ENCODE measurements at places on chromosomes 3 and 15. TPM values are rescaled to one million over a fixed set of nuclear protein-coding genes. Genes with fewer than 3 reads are reported as not detected.

ACKR4 gene
- total RNA-seq = not detected

FBXO40 gene
- total RNA-seq = under 0.01 TPM

GOLGA6D gene
- total RNA-seq = not detected

SPATA12 gene
- 0.48 TPM for total RNA-seq

SETD5 gene
- total RNA-seq = 49.1 TPM

WDR49 gene
- not detected for total RNA-seq

STRIT1 gene
- total RNA-seq = not detected

DNAJB11 gene
- 93.5 TPM for total RNA-seq

CNTN6 gene
- 0.34 TPM for total RNA-seq

XPC gene
- 34.9 TPM for total RNA-seq

SCAANT1 gene
- total RNA-seq = not detected

TMEM40 gene
- 7.9 TPM for total RNA-seq

CYP8B1 gene
- total RNA-seq = not detected

NSMCE3 gene
- total RNA-seq = 18.3 TPM

SCN11A gene
- 0.27 TPM for total RNA-seq

DPP8 gene
- total RNA-seq = 27.2 TPM

SLC28A2 gene
- total RNA-seq = not detected

ITIH4 gene
- total RNA-seq = 0.13 TPM

CHRFAM7A gene
- 8.5 TPM for total RNA-seq

SPATA16 gene
- not detected for total RNA-seq

PLA2G4B gene
- 3.4 TPM for total RNA-seq

SEMA6D gene
- 1.7 TPM for total RNA-seq

TNNC1 gene
- 1.4 TPM for total RNA-seq

PRSS50 gene
- total RNA-seq = 0.29 TPM

SLC51B gene
- total RNA-seq = not detected

APOD gene
- not detected for total RNA-seq

NCK1 gene
- 25.7 TPM for total RNA-seq

LMAN1L gene
- total RNA-seq = not detected

TM4SF18 gene
- not detected for total RNA-seq

CCDC71 gene
- total RNA-seq = 46.6 TPM
